Right atrium auricular region (tissue), 2 donors: ENCODE measurements at places on chromosomes 3 and 15. TPM values are rescaled to one million over a fixed set of nuclear protein-coding genes. Genes with fewer than 3 reads are reported as not detected.

- no peak for DNase-seq
- no peaks in the 10 kb centered on the region for H3K27me3 ChIP-seq
- no peak overlapping the region for H3K4me3 ChIP-seq
- no peak overlapping the region for H3K27ac ChIP-seq
Observed at GRCh38 chr15:58641660-58642059, 107.8 kb downstream of the ADAM10 start.

DNA sequence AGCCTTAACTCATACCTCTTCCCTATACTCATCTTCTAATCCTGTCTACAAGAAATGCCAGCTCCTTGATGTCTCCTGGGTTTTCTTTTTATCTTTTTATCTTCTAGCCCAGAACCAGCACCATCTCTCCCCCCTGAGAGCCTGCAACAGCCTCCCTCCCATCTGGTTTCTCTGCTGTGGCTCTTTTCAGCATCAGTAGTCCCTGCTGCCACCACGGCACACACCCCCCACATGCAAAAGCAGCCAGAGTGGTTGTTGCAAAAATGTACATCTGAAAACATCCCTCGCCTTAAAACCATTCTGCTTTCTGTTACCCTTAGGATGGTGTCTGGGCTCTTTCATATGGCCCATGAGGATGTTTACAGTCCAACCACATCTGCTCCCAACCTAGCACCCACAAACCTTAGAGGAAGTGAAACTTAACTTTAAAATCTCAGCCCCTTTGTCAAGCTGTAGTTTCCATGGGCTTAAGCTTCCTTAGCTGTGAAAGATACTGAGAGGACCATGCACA lies 775 bp downstream of the TTC21A start:
- peak overlapping the region; percentile 95 for H3K4me3 ChIP-seq
- H3K27me3 ChIP-seq: no peaks in the 10 kb centered on the region
- H3K36me3 ChIP-seq: no peaks in the 10 kb centered on the region
- peaks cover 48% of the 10 kb centered on the region for H3K4me1 ChIP-seq
- no peak for DNase-seq
- peak overlapping the region; percentile 95 for H3K27ac ChIP-seq

DNA sequence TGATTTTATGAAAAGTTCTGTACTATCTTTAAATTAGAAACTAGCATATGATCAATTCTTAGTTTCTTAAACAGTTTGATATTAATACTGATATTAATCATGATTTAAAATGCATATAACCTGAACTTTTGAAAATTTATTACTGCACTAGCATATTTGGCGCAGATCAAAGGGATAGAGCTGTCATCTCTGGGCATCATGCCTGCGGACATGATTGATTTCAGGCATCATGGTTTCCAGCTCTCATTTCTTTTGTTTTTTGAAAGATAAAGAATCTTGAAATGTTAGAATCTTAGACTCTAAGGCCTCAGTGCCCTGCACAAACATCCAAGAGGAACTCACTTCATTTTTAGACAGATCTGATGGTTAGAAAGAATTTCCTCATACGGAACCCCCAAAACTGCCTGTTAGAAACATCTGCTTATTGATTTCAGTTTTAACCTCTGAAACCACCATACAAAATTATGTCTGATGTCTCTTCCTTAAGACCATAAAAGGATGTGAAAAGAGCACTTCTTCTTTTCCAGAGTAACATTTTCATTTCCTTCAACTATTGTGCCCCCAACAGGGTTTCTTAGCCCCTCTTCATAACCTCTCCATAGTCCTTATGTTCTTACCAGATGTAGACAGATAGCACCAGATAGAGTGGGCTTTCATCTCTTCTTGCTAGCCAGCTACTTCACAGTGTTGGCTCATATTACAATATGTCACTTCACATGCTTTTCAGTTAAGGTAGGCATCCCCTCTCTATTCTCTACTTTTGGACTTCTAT lies 110.8 kb downstream of the BBX start:
- no peak overlapping the region for H3K27ac ChIP-seq
- no peak for DNase-seq
- no peak overlapping the region for H3K4me3 ChIP-seq
- no peaks in the 10 kb centered on the region for H3K27me3 ChIP-seq

- no peaks in the 10 kb centered on the region for H3K36me3 ChIP-seq
- no peak for DNase-seq
- no peaks in the 10 kb centered on the region for H3K27me3 ChIP-seq
Observed at GRCh38 chr15:98000249-98001203, 40.0 kb downstream of the ARRDC4 start.

GRCh38 chr3:16249336-16249735 lies 15.4 kb downstream of the DPH3 start:
- DNase-seq: no peak
- no peak overlapping the region for H3K4me3 ChIP-seq
- no peaks in the 10 kb centered on the region for H3K4me1 ChIP-seq
- no peaks in the 10 kb centered on the region for H3K36me3 ChIP-seq

GRCh38 chr15:41483115-41483514 lies 10.6 kb upstream of the ITPKA start:
- H3K4me1 ChIP-seq: no peaks in the 10 kb centered on the region
- H3K4me3 ChIP-seq: no peak overlapping the region
- H3K27me3 ChIP-seq: no peaks in the 10 kb centered on the region
- peaks cover 44% of the 10 kb centered on the region for H3K36me3 ChIP-seq
- DNase-seq: no peak
- no peak overlapping the region for H3K27ac ChIP-seq

SLC9C1 gene
- 0.35 TPM for total RNA-seq

POPDC2 gene
- total RNA-seq: 679 TPM

GRCh38 chr3:5055357-5056110 lies 66.6 kb upstream of the ARL8B start:
- no peaks in the 10 kb centered on the region for H3K27me3 ChIP-seq
- no peaks in the 10 kb centered on the region for H3K36me3 ChIP-seq
- H3K27ac ChIP-seq: no peak overlapping the region

- peaks cover 11% of the 10 kb centered on the region for H3K36me3 ChIP-seq
- H3K27me3 ChIP-seq: no peaks in the 10 kb centered on the region
- no peak overlapping the region for H3K4me3 ChIP-seq
- peaks cover 26% of the 10 kb centered on the region for H3K4me1 ChIP-seq
- DNase-seq: no peak
Observed at GRCh38 chr3:33117461-33117860, 3.6 kb downstream of the CRTAP start.

- H3K4me3 ChIP-seq: no peak overlapping the region
- no peaks in the 10 kb centered on the region for H3K27me3 ChIP-seq
- DNase-seq: no peak
- H3K4me1 ChIP-seq: no peaks in the 10 kb centered on the region
- no peak overlapping the region for H3K27ac ChIP-seq
Observed at GRCh38 chr3:66110840-66111239, 72.1 kb upstream of the MAGI1 start.

DNA sequence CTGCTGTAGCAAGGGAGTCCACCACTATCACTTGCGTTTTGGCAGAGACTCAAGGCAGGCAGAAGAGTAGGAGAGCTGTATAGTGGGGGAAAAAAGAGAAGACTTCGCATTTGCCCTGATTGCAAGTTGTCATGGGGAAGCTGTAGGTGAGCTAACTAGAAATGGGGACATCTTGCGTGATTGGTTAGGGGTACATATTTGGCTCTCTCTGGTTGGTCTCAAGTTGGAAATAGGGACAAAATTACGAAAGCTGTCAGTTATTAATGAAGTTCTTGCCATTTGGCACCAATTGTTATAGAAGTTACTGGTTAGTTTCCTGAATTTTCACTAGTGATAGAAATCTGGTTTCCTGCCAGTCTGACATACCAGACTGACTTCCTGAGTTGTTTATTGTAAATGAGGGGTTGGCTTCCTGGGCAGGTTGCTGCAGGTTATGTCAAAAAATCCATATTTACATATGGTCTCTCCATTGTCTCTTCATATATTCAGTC lies 8.2 kb upstream of the SENP7 start:
- no peak overlapping the region for H3K27ac ChIP-seq
- no peaks in the 10 kb centered on the region for H3K27me3 ChIP-seq
- no peaks in the 10 kb centered on the region for H3K4me1 ChIP-seq
- no peak overlapping the region for H3K4me3 ChIP-seq
- H3K36me3 ChIP-seq: no peaks in the 10 kb centered on the region
- no peak for DNase-seq
